Forelimb muscle (tissue), 1 donor: ENCODE measurements at places on chromosomes 6 and 20.

DNA sequence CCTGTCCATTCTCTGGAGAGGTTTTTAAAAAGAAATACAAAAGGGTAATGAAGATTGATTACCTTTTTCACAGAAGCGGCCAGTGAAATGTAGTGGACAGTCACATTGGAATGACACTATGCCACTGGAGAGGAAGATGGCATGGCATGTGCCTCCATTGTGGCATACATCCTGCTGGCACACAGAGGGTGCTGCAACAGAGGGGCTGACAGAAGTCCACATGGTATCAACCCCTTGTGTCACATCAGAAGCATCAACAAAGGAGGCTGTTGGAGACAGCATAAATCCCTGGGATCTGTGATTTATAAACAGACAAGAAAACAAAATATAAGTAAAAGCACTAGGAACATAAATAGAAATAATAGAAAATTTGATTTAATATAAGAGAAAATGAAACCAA lies 594.9 kb downstream of the PHF3 start:
- DNase-seq: no peak

GRCh38 chr6:112800916-112801315 lies 453.8 kb downstream of the RFPL4B start:
- DNase-seq: no peak

DNA sequence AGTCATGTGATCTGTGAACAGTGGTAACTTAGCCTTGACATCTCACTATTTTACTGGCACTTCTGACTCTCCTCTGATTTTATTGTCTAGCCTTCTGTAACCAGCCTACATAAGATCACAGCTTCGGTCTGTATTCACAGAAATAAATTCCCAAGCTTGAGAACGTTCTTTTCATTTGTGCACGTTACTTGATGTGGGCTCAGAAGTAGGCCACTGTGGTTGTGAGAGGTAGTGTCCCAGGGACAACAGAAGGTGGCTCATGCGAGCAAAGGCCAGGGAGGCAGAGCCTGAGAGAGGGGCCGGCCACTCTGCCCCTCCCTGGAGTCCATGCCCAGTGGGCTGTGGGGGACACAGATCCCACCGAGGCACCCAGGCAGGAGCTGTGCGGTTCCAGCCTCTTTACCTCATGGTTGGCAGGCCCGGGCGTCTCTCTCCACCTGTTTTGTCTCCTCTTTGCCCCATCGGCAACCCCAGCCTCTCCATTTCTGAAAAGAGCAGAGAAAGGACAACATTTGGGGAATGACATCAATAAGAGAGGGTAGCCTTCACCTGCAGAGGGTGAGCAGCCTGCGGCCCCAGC lies 207.5 kb upstream of the CST7 start:
- no peak for DNase-seq

DNA sequence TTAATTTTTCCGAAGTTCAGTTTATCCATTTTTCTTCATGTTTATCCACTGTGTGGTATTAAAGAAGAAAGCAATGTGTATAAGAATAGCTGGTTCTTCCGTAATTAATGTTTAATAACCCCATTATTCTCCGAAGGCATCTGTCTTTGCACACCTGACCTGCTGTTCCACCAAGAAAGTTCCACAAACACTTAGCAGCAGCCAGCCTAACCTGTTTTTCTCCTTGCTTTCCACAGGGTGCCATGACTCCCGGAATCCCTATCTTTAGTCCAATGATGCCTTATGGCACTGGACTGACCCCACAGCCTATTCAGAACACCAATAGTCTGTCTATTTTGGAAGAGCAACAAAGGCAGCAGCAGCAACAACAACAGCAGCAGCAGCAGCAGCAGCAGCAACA lies 7.4 kb downstream of the TBP start:
- no peak for DNase-seq

- no peak for DNase-seq
Observed at GRCh38 chr6:103769431-103769830, 1090.3 kb downstream of the HACE1 start.

GRCh38 chr20:20276811-20277530 lies 90.9 kb upstream of the INSM1 start:
- no peak for DNase-seq

DNA sequence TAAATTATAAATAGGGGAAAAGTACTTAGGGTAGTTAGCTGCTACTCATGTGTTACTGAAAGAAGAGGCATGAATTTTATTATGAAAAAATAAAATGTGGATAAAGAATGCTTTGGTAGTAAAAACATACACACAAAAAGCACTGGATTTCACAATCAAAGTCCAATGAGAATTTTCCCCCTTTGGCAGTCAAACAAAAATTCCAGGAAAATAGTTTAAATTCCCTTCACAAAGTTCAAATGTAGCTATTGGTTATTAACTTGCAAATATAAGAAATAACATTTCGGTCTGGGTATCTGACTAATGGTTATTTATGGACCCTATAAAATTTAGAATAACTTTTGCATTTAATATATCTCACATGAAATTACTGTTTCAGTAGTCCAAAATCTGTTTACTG lies 210.4 kb downstream of the FOXC1 start:
- no peak for DNase-seq

DNA sequence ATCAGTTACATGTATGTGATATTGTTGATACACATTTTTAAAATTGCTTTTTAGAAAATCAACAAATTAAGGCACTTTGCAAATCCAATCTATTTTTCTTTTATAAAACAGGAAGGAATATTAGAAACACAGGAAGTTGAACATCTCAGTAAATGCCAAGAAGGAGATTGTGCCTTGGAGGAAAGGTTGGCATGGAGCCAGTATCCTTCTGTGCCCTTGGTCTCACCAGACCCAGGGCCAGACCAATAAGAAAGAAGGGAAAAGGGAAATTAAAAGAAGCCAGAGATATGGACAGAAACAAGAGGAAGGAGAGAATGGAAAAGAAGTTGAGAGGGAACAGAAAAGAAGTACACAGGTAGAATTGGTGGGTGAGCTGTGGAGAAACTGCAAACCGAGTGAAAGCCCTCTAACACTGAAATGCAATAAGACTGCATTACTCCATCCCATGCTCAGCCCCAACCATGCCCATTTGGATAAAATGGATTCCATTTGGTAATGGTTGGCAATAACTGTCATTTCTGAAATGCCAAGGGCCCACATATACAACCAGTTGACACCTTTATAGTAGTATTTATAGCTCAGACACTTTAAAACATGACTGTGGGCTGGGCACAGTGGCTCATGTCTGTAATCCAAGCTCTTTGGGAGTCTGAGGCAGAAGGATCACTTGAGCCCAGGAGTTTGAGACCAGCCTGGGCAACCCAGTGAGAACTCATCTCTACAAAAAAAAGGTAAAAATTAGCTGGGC lies 133.8 kb downstream of the GMPR start:
- no peak for DNase-seq

DNA sequence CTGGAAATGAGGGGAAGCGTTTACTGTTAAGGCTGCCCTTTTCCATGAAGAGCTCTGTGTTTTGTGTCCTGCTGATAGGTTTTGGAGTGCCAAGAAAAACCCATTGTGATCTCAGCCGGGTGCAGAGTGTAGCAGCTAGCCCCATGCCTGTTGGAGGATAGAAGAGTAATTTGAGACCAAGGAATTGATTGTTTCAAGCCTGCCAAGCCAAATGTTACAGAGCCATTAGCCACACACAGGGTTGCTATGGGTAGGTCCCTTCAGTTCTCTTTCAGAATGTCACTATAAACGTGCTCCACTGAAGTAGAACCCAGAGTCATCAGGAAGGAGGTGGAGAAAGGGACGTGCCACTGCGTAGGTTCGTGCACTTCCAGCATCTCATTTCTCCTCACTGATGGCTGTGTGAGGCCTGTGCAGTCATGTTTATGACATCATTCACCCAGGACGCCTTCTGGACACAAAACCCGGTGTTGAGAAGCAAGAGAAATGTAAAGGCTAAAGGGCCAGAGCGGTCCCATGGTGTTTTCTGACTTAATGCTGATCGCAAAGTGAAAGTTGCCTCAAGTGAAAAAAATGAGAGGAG lies 6.6 kb downstream of the GMPR start:
- no peak for DNase-seq

GRCh38 chr6:104855507-104855906 lies 4.2 kb downstream of the HACE1 start:
- DNase-seq: no peak

- DNase-seq: no peak
Observed at GRCh38 chr6:167803816-167804215, 22.9 kb upstream of the AFDN start.

DNA sequence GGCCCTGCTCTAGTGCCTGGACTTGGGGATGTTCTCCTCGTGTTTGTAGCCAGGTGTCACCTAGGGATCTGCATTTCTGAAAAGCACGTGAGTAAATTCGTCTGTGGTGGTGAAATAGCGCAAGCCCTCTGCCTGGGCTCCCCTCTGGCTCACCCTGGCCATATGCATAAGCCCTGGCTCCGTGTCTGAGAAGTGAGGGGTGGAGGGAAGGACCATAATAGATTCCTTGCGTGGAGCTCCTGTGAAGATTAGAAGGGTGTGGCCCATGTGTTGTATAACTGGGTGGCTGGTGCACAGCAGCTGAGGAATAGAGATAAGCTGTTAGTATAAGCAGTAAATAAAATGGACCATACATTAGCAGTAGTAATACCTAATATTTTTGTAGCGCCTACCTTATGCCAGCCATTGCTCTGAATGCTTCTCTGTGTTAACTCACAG lies 4.8 kb downstream of the BCAS1 start:
- no peak for DNase-seq

GRCh38 chr6:150659046-150659763 lies 59.5 kb downstream of the PLEKHG1 start:
- no peak for DNase-seq
